NCI-H748 treated with DMSO at 0.1 percent for 48 hours (cell line): ENCODE measurements at places on chromosomes 5 and 9.

DNA sequence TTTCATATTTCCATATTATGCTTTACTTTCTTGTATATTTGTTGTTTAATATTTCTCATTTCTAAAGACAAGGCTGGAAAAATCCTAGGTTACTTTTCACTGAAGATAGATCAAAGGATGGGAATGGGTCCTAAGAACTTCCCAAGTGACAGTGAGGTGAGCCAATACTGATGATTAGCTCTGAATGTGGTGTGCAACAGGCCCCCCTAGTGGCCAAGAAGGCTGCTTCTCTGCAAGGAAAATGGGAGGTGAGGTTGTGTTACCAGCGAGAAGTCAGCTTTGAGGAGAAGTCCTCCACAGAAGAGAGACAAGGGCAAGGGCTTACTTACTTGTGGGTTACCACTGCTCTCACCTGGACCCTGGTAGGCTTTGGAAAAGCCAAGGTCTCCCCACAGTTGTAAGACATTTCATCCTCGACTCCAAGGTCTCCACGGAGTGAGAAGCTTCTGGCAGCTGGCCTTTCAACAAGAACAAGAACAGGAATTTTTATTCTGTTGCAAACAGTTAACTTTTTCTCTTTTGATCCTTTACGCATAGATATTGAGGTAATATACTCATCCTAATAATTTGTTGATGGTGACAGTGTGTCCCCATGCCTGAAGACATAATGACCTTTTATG lies 69.9 kb downstream of the MAMDC2 start:
- peak; percentile 68 for DNase-seq

DNA sequence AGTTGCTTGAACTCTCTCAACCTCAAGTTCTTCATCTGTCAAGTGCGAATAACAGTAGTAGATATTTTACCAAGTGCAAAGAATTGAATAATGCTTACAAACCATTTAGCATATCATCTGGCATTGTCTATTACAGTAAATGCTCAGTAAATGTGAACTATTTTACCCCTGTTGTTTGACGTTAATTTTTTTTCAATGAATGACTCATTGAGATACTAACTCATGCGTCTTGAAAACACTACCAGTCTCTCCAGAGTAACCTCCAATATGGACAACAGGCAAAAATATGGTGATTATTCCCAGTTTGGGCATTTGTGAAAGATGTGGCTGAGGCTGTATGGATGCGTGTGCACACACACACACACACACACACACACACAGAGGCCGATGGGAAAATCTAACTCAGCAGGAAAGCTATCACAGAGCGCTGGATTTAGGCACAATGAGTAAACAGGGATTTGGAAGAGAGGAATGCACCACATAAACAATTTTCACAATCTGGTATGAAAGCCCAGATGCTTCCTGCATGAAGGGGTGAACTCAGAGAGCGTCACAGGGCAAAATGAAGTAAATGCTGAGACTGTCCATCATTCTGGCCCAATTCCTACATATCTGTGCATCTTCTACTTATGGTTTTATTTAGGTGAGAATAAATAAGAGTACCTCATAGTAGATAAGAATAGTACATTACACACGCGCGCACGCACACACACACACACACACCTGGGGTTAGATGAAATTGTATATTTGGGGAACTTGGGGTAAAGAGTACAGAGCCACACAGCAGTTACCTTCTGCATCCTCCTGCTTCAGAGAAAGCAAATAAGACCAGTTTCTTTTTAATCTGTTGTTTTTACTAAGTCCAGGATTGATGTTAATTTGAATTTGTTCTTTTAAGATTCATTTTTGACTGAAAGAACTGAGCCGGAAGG lies 128.7 kb downstream of the PALM2AKAP2 start:
- DNase-seq, result no peak

DNA sequence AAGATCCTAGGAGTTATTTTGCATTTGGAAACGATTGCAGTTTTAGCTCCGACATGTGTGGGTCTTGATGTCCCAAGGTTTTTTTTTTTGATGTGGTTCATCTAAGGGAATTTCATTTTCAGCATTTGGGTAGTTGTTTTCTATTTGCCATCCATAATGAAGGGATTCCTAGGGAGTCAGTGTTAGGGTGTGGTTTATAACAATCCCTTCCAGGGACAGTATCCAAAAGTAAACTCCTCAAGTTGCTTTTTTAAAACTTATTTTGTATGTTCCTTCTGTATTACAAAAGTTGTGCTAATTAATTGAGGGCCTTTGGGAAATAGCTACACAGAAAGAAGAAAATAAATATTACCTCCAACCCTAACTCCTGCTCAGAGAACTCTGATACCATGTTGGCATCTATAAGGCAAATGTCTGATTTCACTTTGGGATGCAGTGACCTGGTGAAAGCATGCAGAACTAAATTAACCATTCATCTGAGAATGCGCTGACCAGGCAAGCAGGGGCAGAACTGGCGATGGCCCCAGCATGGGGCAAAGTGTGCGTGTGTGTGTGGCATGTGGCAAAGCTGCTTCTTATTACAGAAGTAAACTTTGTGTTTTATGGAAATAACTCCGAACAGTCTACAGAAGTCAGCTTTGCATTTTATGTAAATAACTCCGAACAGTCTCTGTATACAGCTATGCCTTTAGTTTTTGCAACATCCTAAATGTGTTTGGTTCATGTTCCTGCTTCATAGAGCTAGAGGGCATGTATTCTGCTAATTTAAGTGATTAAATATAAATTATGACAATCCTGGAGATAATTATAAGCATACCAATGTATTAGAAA lies 237.2 kb downstream of the TRPM3 start:
- no peak for DNase-seq

DNA sequence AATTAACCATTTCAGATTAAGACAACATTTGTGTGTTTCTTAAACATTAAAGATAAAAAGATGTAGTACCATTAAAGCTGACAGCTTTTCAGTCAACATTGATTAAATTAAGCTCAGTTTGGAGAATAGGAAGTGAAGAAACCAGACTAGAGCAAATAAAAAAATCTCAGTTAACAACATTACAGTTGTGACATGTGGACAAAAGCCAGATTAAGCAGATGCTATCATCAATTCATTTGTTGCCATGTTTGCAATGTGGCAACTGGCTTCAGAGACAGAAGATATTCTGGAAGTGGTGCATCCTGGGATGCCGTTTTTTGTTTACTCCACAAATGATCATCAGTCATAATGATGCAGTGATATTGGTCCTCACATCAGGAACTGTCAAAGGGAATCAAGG lies 70.3 kb upstream of the CNTLN start:
- no peak for DNase-seq

GRCh38 chr5:111995701-111996100 lies 238.7 kb upstream of the NREP start:
- no peak for DNase-seq

GRCh38 chr9:82893549-82893948 lies 169.4 kb downstream of the RASEF start:
- DNase-seq, result no peak

DNA sequence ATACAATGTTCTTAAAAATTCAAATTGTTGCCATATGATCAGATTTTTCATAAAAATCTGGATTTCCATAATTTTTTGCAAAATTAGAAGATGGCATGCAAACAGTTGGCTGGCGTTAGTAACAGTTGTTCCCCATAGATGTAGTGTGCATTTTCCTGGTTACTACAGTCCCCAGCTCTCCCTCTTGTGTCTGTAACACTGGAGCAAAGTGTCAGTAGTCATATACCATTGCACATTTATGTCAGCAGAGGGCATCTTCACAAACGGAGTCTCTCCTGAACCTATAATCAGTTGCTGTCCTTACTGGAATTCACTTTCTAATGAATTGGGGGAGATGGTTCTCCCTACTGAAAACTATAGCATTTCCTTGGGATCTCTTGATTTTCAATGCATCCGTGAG lies 44.7 kb upstream of the DMAC1 start:
- DNase-seq, result peak; percentile 27
